ENCODE measurements at places on chromosomes 5 and 9.

DNA sequence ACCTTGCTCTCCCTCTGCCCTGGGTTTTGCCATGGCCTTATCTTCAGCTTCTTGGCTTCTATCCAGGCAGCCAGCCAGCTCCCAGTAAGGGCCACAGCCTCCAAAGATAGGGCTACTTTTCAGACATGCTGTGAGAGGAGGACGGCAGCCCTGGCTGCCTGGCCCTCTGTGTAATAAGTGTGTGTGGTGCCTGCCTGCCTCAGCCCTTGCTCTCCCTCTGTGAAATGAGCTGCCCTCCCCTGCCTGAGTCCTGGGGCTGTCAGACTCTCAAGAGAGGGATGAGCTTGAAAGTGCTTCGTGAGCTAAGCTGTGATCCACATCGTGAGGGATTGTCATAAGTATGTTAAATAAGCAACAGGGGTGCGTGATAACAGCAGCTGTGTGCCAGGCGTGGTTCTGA is 8.1 kb downstream of the NDST1 start:
- H3K36me3 ChIP-seq = peaks cover 4% of the 10 kb centered on the region
- peaks cover 15% of the 10 kb centered on the region for H3K4me1 ChIP-seq
- no peak overlapping the region for H3K4me3 ChIP-seq
- H3K27ac ChIP-seq = no peak overlapping the region

DNA sequence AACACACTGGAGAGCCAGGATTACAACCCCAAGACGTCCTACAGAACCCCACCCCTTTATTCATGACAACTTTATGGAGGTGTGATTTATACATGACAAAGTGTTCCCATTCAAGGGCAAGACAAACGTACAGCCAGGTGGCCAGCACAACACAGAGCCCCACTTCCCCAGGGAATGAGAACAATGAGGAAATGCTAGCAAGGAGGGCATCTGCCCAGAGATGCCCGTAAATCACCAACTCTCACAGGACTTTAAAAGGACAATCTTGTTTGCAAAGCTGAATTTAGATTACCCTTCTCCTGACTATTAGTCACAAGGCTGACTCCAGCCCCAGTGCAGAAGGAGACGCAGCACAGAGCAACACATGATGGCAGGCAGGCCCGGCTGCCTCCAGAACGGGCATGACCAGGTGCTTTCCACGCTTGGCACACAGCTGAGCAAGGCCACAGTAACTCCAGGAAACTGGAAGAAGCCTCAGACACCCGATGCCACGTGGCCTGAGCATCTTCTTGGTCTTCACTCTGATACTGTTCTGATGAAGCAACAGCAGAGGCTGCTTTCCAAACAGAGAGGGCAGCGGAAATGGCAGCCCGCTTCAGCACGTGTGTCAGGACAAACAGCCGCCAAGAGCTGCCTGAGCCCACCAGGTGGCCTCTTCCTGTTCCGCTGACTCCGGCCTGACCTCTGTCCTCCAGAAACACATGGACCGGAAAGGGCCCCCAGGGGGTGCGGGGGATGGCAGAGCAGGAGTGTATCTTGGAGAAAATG is 51.4 kb downstream of the ROR2 start:
- H3K27me3 ChIP-seq = peaks cover 23% of the 10 kb centered on the region
- no peaks in the 10 kb centered on the region for H3K4me1 ChIP-seq
- H3K36me3 ChIP-seq = no peaks in the 10 kb centered on the region
- no peak overlapping the region for H3K4me3 ChIP-seq

DNA sequence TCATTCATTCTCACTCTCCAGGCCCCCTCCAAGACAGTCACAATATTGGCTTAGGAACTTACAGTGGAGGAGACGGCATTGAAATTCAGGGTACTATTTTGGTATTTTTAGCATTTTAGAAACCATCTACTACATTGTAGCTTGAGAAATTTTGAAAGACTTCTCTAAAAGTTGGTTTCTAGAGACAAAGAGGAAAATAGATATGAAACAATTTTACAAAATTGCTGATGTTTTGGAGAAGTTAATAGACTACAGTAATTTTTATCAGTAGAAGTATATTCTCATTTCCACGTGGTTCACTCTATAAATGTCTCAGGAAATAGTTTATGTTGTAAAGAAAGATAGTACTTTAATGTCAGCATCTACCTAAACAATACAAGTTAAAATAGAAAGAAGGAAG is 63.2 kb upstream of the ZSWIM6 start:
- no peak for DNase-seq
- peak overlapping the region; percentile 4 for H3K4me3 ChIP-seq
- H3K36me3 ChIP-seq = no peaks in the 10 kb centered on the region

- H3K27ac ChIP-seq = no peak overlapping the region
- H3K4me3 ChIP-seq = no peak overlapping the region
- H3K27me3 ChIP-seq = no peaks in the 10 kb centered on the region
- no peak for DNase-seq
- peaks cover 5% of the 10 kb centered on the region for H3K36me3 ChIP-seq
These were observed 61.3 kb downstream of the MEGF9 start for GRCh38 chr9:120652934-120653333.

- H3K36me3 ChIP-seq = peaks cover 10% of the 10 kb centered on the region
- peaks cover 44% of the 10 kb centered on the region for H3K4me1 ChIP-seq
- H3K27ac ChIP-seq = peak overlapping the region; percentile 88
- H3K4me3 ChIP-seq = peak overlapping the region; percentile 25
These were observed 142.2 kb upstream of the MAP3K1 start for GRCh38 chr5:56673171-56673570.

GRCh38 chr5:39891376-39891775 is 466.6 kb upstream of the DAB2 start:
- H3K27ac ChIP-seq = no peak overlapping the region
- no peak for DNase-seq
- no peak overlapping the region for H3K4me3 ChIP-seq
- H3K36me3 ChIP-seq = no peaks in the 10 kb centered on the region
- H3K27me3 ChIP-seq = peaks cover 3% of the 10 kb centered on the region
- no peaks in the 10 kb centered on the region for H3K4me1 ChIP-seq

- no peak for DNase-seq
- H3K27me3 ChIP-seq = peaks cover 39% of the 10 kb centered on the region
- H3K4me3 ChIP-seq = no peak overlapping the region
- H3K27ac ChIP-seq = no peak overlapping the region
- H3K36me3 ChIP-seq = no peaks in the 10 kb centered on the region
- H3K4me1 ChIP-seq = peaks cover 4% of the 10 kb centered on the region
These were observed 967 bp downstream of the NEURL1B start for GRCh38 chr5:172642051-172642409.

DNA sequence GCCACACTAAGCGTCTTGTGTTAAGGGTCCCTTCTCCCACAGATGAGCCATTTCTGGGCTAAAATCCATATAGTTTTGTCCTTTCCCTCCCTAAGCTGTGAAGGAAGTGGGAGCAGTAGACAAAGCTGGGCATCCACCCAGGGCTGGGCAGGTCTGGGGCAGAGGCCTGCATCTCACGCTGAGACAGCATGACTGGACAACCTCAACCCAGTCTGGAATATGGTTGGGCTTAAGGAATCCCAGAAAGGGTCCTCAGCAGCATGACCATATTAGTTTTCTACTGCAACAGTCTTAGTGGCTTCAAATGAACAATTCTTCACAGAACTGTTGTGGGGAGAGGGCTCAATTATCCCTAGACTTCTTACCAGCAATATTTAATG is 173.8 kb downstream of the AUH start:
- H3K4me1 ChIP-seq = peaks cover 16% of the 10 kb centered on the region
- no peak overlapping the region for H3K4me3 ChIP-seq
- no peaks in the 10 kb centered on the region for H3K36me3 ChIP-seq
- no peak overlapping the region for H3K27ac ChIP-seq
- DNase-seq = no peak
